GF-D8 (cell line): ENCODE measurements at places on chromosomes 1 and 21.

- no peak for DNase-seq
These were observed 298.9 kb downstream of the DSCAM start for GRCh38 chr21:40547906-40548513.

DNA sequence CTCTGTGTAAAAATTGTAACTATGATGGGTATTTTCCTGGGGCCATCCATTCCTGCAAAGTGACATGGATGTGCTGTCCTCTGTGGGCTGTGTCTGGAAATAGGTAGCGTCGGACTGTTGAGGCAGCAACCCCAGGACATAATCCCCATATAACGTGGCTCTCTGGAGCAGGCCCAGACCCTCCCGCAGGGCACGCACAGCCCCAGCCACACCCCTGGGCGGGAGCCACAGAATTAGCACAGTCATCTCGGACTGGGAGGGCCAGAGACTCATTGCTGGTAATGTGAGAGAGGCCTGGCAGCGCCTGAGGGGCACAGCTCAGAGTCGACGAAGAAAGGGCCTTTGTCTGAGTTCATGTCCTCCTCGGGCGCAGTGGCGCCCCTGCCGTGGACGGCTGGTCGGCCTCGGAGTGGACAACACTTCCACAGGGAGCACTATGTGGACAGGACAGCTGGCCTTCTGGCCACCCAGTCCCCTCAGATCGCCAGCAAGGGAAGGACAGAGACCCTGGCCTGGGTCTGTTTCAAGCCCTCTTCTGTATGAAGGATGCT is 20.1 kb downstream of the SIM2 start:
- DNase-seq: no peak

DNA sequence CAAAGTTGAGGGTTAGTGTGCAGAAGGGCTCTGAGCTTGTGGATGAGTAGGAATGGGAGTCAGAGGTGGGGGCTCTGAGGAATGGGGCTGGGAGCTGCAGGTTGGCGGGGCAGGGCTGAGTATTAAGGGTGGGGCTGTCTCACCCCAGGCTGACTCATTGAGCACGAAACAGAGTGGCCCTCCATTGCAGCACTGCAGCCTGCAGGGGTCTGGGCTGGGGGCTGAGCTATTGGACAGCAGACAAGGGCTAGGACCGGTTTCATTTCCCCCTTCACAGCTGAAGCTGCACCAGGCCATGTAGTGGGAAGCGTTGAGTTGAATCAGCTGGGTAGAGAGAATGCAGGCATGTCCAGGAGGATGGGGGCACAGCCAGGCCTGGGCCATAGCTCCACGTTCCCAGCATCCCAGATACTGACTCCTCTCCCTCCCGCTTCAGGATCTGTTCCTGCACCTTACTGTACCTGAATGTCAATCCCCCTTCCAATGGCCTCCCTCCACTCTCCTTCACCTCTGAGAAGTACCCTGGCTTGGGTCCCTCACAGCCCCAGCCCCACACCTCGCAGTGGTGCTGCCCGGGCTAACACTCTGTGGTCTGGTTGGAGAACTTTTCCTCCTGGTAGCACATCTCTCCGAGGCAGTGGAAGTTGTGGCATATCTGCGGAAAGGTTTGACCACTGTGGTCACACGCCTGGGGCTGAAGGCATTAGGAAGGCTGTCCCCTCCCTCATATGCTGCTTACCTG is 4.4 kb upstream of the INPP5B start:
- no peak for DNase-seq

DNA sequence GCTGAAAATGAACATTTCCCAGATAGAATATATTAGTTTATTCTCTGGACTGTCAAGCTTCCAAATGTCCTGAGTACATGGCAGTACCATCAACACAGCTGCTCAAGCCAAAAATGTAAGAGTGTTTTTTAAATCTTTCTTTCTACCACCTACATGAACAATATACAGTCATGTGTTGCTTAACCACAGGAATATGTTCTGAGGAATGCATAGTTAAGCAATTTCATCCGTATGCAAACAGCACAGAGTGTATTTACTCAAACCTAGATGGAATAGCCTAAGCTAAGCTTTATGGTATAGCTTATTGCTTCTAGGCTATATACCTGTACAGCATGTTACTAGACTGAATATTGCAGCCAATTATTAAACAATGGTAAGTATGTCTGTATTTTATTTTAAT is 561.9 kb upstream of the ADGRL4 start:
- no peak for DNase-seq

DNA sequence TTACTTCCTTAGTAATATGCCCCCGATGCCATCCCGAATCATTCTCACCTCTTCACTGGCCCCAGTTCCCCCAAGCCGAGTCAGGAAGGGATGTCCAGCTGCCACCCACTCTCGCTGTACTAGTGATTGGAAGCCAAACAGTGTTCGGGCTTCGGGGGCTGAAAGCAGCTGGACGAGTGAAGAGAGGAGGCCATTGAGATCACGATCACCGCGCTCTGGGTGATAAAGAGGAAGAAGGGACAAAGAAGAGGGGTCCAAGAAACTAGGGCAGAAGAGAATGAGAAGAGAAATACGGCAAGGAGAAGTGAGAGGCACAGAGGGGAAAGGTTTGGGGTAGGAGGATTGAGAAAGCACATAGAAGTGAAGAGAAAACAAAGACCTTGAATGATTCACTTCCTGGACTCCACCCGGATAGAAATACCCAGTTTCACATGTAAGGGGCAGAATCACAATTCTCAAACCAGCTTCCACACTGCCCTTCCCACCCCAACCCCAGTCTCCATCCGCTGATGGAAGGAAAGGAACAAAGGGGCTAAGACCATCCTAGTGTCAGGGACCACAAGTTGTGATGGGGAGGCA is 3.7 kb upstream of the SF3B4 start:
- no peak for DNase-seq

GRCh38 chr1:109787211-109787844 is 23.6 kb upstream of the EPS8L3 start:
- no peak for DNase-seq

DNA sequence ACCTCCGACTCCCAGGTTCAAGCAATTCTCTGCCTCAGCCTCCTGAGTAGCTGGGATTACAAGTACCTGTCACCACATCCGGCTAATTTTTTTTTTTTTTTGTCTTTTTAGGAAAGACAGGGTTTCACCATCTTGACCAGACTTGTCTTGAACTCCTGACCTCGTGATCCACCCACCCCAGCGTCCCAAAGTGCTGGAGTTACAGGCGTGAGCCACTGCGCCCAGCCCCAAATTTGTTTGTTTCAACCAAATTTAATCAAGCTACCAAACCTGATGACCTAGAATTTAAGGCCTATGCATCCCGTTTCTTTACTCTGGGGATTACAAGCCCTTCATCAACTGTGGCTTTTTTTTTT is 58.3 kb upstream of the TBX15 start:
- no peak for DNase-seq

GRCh38 chr21:26597031-26597430 is 23.9 kb upstream of the CYYR1 start:
- DNase-seq: no peak

DNA sequence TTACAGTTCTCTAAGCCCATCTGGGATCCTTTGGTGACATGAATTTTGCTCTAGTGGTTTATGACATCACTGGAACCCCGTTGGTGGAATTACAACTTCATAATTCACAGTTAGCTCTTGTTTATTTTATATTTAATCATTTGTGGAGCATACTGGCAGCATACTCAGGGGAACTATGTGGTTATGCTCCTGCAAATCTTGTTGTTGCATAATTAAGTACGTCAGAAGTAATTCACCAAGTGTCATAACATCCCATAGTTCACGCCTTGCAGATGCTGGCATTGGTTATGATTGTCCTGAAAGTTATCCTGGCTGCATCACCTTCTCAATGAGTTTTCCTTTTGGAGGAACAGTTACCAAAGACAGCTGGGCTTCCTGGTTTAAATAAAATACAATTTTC is 16.5 kb downstream of the PRRX1 start:
- DNase-seq: no peak

GRCh38 chr1:25867210-25867991 is 8.1 kb downstream of the PAQR7 start:
- no peak for DNase-seq

DNA sequence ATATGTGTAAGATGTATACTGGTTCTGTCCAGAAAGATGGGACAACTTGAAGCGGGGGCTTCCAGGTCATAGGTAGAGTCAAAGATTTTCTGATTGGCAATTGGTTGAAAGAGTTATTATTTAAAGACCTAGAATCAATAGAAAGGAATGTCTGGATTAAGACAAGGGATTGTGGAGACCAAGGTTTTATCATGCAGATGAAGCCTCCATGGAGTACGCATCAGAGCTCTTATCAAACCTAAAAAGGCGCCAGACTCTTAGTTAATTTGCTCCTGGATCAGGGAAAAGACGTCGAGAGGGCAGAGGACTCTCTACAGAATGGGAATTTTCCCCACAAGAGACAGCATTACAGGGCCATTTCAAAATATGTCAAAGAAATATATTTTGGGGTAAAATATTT is 23.7 kb upstream of the ETV3 start:
- no peak for DNase-seq

DNA sequence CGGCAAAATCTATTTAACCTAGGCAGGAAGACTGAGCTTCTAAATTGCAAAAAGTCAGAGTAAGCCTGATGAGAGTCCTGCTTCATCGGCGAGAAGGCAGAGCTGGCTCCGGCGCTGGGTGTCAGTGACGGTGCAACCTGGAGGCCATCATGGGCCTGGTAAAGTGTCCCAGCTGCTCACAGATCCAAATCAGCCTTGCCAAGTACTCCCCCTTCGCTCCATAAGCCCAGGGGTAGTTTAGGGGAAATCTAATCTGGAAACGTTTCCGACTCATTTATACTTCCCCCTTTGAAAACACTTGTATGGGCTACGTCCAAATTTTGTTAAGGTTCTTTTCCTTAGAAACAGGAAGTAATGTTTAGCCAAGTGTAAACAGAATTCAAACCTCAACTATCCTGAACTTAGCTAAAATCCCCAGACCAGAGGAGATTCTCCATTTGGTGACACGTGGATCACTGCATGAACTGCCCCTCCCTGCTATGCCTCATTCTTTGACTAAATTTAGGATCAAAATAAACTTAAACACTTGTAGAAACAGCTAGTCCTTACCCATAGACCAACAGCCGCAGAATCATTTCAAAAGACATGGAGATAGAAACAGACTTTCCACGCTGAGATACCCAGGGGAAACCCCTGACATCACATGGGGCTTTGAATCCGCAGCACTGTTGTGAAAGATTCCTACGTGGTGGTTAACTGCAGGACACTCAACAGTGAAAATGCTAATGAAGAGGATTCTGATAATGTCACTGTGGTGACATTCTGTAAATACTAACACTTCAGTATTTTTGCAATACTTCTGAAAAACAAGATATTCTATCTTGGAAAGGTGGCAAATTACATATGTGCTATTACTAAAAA is 172.7 kb downstream of the TGFBR3 start:
- DNase-seq: peak; percentile 58

DNA sequence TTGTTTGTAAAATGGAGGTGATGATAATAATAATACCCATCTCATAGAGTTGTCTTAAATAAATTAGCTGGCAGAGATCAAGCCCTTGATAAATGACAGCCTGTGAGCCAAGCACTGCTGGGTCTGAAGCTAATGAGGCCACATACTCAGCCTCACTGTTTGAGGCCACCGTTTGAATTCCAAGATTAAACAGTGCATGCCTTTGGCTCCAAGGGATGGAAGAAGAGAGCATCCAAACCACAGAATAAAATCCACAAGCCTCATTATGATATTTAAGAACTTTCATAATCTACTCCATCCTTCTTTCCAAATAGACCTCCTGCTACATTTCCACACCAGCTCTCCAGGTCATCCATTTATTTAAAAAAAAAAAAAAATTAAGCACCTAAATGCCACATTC is 29.0 kb downstream of the TGFBR3 start:
- no peak for DNase-seq
